NB4 (cell line): ENCODE measurements at places on chromosomes 7 and 10.

GRCh38 chr7:86013662-86014061 is 630.0 kb upstream of the GRM3 start:
- DNase-seq: no peak

DNA sequence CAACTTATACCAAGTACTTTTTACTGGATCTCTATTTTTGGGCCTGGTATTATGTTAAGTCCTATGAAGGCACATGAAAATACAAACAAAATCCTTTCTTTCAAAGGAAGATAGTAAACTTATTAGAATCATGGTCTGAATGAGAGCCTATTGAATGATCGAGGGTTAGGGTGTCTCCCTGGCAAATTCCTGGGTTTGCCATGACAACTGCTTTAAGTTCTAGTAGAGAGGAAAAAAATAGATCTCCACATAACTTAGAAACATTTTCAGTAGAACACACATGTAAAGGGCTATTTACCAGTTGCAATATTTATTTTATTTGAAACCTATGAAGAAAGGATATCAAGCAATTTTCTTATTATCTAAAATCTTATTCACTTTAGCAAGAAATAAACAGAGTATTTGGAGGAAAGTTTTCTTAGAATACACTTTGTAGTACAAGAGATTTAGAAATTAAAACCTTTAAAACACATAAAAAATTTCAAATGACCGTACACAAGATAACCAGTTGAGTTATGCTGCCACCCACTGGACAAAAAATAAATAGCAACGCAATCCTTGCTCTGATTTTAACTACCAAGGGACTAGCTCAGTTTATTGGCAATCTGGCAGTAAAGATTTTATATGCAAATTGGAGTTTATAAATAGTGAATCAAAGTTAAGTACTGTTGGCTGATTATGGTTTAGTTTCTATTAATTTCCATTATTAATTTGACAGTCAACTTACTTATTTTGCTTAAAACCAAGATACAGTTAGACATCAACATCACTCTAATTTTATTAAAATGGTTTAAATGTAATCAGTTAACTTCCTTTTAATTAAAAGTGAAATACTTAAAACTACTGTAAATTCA is 33.9 kb downstream of the CACUL1 start:
- DNase-seq: peak; percentile 60

- DNase-seq: no peak
These were observed 15.2 kb downstream of the STK32C start for GRCh38 chr10:132292287-132293200.

DNA sequence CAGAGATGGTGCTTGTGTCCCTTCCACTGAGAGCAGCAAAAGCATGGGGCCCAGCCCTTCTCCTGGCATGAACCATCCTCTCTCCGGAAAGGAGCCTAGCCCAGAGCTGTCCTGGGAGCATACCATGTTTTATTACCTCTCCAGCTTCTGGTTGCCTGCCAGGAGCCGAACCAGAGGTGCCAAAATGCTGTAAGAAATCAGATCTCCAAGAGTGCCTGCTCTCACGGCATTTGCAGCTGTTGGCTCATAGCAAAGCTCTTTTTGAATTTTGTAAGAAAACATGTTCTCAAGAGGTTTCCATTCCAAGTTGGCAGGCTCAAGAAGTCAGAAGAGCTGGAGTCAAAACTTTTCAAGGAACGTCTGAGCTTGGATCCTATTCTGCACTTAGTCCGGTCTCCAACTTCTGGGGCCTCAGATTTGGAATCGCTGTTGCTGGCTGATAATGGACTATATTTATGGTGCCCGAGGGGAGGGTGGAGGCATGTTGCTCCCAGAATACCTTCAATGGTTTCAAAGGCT is 211.7 kb upstream of the MKI67 start:
- no peak for DNase-seq

DNA sequence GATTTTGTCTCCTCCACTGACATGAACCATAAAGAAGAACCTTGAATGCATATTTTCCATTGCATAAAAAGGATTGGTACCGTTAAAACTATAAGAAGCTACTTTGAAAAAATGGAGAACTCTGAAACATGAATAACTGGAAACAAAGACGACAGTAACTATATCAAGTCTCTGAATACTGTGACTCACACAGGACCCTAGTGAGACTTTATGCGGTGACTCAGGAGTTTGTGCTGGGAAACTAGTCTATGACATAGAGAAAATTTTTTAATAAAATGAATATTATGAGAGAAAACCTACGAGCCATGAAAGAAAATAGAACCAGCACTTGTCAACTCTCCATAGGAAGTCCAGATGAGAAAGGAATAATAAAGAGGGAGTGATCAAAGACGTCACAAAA is 339.9 kb upstream of the ADARB2 start:
- DNase-seq: no peak
